Activated CD8-positive, alpha-beta memory T cell treated with anti-CD3 and anti-CD28 coated beads for 48 hours (primary cell): ENCODE measurements at places on chromosomes 1 and 21.

- DNase-seq: no peak
Observed at GRCh38 chr1:235822685-235823084, 44.0 kb downstream of the LYST start.

- DNase-seq: no peak
Observed at GRCh38 chr1:200282497-200283122, 127.2 kb downstream of the ZNF281 start.

DNA sequence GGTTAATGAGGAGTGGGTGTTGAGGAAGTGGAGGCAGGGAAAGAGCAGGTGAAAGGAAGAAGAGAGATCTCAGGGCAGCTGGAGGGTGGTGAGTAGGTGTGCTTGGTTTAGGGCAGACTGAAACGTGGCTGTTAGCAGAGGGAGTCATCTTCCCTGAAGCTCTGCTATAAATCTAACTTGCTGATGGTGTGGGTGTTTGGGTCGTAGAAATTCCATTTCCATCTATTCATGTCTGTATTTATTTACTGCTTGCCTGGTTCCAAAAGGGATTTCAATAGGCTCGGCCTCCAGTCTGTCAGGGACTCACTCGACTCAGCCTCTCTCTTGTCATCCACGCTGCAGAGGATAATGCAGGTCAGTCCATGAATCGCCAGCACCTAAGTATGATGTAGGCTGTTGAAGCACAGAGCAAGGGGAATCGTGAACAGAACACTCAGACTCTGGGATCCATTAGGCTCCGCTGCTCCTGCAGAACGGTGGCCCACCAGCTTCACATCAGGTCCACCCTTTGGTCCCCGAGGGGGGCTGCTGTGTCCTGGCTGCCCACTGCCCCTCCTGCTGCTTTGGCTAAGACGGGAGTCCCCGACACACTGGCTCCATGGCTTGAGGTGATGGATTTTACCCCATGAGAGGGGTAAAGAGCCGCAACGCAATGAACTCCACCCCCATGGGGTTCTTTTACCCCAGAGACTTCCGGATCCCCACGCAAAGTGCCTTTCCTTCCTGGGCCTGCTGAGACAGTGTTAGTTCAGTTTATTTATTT lies 156.2 kb downstream of the RHOU start:
- DNase-seq: no peak

GRCh38 chr1:18288722-18289121 lies 181.1 kb downstream of the IGSF21 start:
- DNase-seq: no peak

- no peak for DNase-seq
Observed at GRCh38 chr1:179445593-179445992, 79.8 kb downstream of the AXDND1 start.

DNA sequence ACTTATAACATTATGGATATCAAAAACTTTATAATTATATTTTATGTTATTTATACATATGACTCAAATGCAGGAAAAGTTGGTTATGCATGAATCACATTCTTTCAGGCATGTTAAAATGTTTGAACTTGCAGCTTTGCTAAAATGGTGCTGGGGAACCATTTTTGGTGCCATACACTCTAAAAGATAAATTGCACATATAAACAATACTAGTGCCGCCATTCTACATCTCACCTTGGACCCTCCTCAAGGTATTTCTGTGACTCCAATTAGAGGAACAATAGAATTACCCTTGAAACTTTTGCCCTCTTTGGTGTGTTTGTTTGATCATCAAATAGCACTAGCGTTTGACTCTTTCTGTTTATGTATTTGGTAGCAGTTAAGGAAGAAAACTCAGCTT lies 997 bp downstream of the PRKACB start:
- DNase-seq: no peak

GRCh38 chr1:56435434-56436262 lies 143.7 kb downstream of the PLPP3 start:
- DNase-seq: no peak

GRCh38 chr1:26477446-26478152 lies 5.4 kb downstream of the HMGN2 start:
- DNase-seq: no peak

- DNase-seq: no peak
Observed at GRCh38 chr21:32472890-32473765, 60.6 kb downstream of the EVA1C start.

DNA sequence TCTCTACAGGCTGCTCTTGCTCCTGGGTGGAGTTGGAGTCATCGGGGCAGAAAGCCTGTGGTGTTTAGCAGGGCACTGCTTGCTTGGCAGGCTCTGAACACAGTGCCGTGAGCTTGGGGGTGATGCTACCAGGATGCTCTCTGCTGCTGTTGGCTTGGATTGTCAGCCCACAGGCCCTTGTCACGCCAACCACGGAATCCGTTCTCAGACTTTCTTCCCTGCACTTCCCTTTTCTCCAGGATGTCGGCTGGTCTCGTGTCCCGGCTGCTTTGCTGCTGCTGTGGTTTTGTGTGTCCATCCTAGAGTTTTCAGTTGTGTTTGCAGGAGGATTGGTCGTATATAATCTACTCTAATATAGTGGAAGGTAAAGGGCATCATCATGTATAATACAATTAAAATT lies 44.4 kb upstream of the TTC34 start:
- no peak for DNase-seq

- DNase-seq: no peak
Observed at GRCh38 chr1:161351482-161351881, 16.2 kb downstream of the CFAP126 start.

DNA sequence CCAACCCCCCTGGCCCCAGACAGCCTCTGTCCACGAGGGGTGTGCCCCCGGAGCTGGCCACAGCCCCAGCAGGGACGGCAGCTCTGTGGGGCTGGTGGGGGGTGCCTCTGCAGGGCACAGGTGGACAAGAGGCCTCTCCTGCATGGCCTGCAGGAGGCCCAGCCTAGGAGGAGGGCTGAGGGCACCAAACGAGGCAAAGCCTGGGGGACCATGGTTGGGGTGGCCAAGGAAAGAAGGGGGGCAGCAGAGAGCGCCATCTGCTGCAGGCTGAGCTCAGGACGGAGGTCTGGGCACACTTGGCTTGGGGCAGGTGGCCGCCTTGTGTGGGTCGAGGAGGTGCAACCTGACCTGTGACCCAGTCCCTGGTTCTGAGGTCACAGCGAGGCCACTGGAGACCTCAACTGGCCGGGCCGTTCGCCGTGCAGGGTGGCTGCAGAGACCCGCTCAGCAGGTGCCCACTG lies 27.3 kb downstream of the RRP1 start:
- DNase-seq: no peak

DNA sequence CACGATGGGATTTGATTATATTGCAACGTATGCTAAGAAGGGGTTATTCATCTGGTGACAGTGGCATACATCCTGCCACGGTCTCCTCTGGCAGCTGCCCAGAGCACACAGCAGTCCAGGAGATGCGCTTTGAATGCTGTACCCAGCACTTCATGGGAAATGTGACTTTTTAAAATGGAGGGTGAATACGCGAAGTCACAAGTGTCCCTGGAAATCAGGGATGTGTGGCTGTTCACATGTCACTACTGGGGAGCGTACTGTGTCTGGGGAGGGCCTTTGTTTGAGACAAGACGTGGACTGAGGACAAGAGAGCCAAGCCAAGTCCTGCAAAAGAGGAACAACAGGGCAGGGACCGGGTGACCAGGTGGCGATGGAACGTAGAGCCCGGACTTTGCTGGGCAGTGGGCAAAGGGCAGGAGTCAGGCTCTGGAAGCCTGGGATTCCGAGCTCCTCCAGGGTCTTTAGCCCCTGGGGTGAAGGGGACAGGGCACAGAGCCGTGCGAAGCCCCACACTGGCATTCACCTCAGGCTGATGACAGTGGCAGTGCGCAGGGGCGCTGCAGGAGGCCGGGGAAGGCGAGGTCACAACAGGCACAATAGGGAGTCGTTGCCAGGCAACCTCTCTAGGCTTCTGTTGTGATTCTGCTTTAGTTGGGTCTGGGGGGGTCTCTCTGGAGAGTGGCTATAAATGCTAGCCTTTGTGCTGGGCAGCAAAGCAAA lies 11.4 kb upstream of the ZBTB21 start:
- DNase-seq: no peak

- DNase-seq: no peak
Observed at GRCh38 chr1:62229468-62229867, 34.8 kb downstream of the L1TD1 start.

GRCh38 chr1:2430592-2430973 lies 18.2 kb upstream of the PEX10 start:
- DNase-seq: no peak

GRCh38 chr1:64759968-64760367 lies 15.1 kb downstream of the RAVER2 start:
- no peak for DNase-seq

DNA sequence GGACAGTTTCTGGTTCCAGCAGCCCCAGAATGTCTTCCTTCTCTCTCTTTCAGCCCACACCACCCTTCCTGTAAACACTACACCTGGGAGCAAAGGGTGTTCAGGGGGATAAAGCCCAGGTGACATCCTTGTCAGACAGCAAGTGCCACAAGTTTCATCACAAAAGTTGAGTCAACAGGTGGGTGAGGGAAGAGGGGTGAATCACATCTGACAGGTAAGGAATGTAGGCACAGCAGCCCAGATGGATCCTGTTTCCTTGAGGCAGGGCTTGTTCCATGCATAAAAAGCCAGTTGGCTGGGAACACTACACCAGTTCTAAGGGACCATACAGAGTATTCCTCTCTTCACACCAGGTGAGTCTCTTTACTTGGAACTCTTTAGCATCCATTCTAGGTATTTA lies at the start of gene SPRR1B:
Gene SPRR1B, plus strand, starts transcription at position 309 of the 400 bp plus-strand sequence. CDS start 1,143 bp downstream, outside the sequence.
- no peak for DNase-seq

- no peak for DNase-seq
Observed at GRCh38 chr1:150309758-150310508, 11.4 kb upstream of the PRPF3 start.

DNA sequence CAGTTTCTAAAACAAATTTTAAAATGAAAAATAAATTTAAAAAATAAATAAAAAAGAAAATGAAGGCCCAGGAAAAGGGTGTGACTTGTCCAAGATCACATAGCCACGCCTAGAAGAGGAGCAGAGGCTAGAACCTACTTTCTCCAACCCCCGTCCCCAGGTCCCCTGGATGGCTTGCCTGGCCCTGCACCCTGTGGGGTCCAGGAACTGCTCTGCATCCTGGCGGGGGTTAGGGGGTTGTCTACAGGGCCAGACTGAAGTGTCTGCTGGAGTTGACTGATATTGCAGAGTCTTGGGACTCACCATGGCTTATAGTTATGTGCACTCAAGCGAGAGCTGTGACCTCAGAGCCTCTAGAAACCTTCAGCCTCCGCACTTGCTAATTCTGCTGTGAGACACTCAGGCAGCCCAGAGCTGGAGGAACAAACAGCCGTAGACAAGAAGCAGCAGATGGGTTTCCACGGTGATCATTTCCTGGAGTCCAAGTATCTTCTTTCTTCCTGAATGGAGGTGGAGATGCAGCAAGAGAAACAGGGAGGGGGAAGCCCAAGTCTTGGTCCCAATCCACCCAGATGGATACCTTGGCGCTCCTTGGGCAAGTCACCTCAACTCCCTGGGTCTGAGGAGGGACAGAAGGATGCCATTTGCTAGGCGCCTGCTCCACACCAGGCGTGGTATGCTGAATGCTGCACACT lies 5.2 kb upstream of the EXTL1 start:
- no peak for DNase-seq

- no peak for DNase-seq
Observed at GRCh38 chr1:38115682-38116202, 69.1 kb upstream of the POU3F1 start.

- DNase-seq: no peak
Observed at GRCh38 chr1:203720242-203720641, 44.7 kb upstream of the LAX1 start.

GRCh38 chr1:77545970-77546369 lies 136.5 kb downstream of the ZZZ3 start:
- no peak for DNase-seq

GRCh38 chr1:63946866-63947491 lies 173.2 kb downstream of the ROR1 start:
- DNase-seq: no peak

DNA sequence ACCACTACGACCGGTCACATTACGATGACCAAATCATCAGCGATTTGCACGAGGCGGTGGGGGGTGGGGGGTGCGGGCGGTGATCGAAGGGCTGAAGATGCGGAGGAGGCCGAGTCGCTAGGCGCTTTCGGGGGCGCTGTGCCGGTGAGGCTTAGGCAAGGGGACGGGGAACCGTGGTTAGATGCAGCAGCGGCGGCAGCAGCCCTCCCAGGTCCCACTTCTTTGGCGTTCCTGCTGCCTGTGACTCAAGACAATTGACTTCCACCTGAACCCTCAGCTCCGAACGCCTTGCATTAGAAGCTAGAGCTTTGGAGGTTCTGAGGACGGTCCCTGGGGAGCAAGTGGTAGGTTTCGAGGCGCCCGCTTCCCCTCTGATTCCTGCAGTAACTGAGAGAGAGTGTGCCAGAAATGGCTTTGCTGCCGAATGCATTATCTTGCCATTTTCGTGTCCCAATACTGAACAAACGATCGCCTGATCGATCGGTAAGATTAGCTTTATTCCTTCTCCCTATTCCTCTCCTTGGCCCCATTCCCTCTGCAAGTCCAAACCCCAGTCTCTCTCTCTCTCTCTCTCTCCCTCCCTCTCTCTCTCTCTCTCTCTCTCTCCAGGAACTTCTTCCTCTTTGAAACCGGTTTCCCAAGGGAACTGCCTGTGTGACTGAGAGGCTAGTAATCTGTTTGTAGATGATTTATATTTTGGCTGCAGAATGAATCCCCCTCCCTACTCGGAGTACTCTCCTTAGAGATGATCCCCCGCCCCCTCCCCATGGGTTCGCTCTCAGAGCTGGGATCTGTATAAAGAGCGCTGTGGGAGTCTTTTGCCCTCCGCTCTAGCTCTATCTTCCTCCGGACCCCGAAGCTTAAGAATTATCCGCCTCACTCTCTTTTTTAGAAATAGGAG lies 735 bp upstream of the BRINP3 start:
- DNase-seq: no peak

- no peak for DNase-seq
Observed at GRCh38 chr1:7826363-7826762, 26.5 kb downstream of the UTS2 start.

GRCh38 chr1:43558346-43558841 lies 27.7 kb downstream of the PTPRF start:
- no peak for DNase-seq

- DNase-seq: no peak
Observed at GRCh38 chr1:51928896-51929295, 50.4 kb upstream of the NRDC start.

- no peak for DNase-seq
Observed at GRCh38 chr1:69940816-69941215, 264.6 kb downstream of the LRRC40 start.

DNA sequence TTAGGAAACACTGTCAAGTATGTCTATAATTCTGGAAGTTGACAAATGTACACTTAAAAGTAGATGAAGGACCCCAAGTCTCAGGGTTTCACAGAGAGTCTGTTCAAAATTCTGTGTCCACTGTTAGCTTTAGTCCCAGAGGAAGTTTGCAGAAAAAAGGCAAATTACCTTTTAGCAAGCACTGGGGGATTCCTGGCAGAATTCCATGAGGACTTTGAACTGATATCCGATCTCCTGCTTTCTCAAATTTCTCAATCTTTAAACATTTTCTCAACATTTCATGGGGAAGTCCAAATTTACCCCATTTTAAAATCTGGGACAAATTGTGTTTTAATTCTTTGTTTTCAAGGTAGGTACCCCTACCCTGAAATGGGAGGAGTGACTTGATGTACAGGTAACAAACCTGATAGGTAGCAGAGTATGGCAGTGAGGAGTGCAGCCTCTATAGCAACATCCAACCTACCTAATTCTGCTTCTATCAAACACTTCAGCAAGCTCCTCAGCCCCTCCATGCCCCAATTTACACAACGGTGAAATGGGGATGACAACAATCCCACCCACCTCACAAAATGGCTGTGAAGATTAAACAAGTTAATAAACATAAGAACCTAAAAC lies 344.9 kb downstream of the OMA1 start:
- no peak for DNase-seq

- DNase-seq: no peak
Observed at GRCh38 chr1:18495635-18496034, 14.9 kb downstream of the KLHDC7A start.
